Posterior cingulate gyrus (tissue), 11 donors: ENCODE measurements at places on chromosomes 16 and 17.

GRCh38 chr16:24939738-24940137, 75.4 kb downstream of the ARHGAP17 start:
- no peak for DNase-seq

GRCh38 chr17:76536511-76537287, 810 bp downstream of the CYGB start:
- peak; percentile 7 for DNase-seq

DNA sequence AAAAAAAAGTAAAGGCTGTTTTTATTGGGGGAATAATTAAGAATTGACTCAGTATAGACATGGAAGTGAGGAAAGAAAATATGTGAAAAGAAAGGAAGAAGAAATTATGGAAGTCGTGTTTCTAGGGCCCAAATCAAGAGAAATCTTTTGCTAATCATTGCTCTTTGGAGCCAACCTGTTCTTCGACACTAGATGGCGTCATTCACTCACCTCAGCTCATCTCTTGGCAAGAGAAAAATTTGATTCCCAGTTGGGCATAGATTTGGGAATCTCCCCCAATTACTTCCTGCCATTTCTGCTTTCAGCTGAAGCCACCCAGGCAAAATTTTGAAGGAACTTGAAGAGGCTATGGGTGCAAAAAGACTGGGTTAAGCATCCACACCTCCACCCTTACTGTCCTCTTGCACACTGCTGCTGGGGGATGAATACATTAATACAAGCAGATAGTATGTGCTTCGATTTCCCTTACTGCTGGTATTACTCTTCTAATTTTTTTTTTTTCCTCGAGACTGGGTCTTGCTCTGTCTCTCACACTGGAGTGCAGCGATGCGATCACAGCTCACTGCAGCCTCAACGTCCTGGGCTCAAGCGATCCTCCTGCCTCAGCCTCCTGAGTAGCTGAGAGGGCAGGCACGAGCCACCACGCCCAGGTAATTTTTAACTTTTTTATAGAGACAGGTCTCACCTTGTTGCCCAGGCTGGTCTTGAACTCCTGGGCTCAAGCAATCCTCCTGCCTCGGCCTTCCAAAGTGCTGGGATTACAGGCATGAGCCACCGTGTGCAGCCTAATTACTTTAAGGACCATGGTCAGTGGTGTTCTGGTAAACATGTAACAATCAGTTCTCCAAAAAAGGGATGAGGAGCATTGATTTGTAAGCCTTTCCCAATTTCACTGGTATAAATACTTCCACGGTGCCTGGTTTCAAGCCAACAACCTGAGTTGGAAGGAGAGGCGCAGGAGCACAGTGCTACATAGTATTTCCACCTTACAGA, 13.5 kb downstream of the PSMD7 start:
- DNase-seq, result no peak

DNA sequence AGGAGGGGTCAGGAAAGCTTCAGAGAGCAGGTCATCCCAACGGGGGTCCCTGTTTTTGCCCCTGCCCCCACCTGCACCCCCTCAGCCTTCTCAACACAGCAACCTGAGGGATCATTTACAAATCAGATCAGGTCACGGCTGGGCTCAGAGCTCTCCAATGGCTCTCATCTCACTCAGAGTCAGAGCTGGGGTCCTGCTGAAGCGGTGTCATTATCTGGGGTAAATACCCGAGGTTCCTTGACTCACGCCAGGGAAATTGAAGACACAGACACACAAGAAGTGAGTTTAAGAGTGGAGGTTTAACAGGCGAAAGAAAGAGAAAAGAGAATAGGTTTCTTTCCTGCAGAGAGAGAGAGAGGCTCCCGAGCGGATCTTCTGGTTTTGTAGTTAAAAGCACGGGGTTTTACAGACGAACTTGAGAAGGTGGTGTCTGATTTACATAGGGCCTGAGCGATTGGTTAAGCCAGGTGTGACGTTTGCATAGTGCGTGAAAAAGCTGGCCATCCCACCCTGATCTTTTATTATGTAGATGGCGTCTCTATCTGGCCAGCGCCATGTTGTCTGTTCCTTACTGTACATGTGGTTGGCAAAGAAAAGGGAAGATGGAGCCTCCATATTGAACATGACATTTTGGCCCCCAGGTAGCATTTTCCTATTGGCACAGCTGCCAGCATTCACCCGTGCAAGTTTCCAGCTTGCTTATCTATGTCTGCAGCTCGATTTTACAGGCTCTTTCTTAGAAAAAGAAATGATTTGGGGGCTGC, 51.4 kb downstream of the WSB1 start:
- peak; percentile 86 for DNase-seq

DNA sequence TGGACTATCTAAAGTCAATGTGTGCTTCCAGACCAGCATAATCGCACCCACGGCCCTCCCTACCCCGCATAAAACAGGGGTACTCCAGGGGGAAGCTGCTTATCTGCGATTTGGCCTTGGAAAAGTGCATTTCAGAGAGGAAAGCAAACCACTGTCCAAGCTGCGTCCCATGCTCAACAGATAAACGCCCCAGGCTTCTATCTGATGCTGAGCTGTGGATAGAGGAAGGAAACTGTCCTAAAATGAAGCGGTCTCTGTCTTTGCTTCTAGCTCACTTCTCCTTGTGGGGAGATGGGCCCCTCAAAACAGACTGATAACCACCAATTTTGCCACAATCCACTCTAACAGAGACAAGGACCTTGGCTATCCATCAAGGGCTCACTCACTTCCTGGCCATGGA, 160.5 kb upstream of the TNRC6C start:
- DNase-seq, result no peak

- no peak for DNase-seq
Measured at GRCh38 chr16:71542377-71542776, 16.2 kb downstream of the CHST4 start.

- DNase-seq, result no peak
Measured at GRCh38 chr16:81932668-81933067, 78.6 kb downstream of the SDR42E1 start.

DNA sequence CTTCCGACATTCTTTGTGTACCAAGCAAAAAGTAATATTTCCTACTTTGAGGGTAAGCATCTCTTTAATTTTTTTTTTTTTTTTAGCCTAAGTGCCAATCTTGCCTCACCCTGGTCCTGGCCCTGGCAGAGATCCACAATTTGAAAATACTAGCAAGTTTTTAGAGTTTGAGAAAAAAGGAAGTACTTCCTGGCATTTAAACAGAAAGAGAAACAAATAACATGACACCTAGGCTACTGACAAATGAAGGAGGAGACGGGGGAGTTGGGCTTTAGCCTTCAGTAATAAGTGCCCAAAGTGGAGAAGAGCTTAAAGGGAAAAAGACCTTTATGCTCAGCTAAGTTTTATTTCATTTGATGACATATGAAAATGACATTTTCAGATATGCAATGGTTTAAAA, 92.8 kb downstream of the HS3ST3A1 start:
- no peak for DNase-seq

DNA sequence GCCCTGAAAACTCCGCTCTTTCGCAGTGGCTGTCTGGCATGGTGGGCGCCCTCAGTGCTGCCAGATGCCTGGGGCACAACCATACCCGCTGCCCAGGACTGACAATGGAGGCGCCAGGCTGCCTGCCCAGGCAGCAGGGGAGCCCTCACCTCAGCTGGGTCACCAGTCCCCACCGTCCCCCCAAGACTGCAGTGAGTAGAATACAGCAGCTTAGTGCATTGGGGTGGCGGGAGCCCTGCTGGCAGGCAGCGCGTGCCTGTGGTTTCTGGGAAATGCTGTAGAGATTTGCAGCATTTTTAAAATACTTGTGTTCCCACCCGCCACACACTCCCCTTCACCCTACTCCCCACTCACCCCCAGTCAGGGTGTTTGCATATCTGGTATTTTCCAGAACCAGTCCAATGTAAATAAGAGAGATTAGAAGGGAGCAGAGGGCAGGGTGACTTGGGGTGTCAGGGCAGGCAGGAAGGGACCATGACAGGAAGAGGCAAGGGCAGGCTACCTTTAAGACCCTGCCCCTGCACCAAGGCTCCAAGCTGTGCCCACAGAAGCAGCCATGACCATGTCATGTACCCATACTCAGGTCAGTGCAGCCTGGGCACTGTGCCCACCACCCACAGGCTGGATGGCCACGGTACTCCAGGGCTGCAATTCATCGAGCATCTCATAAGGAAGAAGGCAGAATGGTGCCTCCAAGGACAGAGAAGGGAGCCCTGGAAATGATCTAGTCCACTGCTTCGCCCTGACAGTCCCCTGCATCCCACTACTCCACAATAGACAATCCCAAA, 21.5 kb downstream of the MYO18A start:
- DNase-seq, result no peak

DNA sequence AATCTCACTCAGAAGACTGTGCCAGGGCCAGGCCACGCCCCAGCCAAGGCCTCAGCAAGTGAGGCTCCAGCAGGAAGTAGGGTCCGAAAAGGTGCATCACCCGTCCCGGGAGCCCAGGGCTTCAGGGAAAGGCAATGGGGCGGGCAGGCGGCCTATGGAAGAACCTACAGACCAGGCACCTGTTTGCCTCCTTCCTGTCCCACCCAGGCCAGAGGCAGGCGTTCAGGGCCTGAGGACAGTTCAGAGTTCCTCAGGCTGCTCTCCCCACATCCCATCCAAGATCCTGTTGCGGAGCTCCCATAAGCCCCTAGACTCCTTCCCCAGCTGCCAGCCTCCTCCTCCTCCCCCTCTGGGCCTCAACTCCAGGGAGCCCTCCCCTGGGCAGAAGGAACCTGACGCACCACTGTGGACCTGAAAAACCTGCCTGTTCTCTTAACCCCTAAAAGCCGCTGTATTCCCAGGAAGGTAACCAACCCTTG, 2.3 kb downstream of the CLUH start:
- no peak for DNase-seq

DNA sequence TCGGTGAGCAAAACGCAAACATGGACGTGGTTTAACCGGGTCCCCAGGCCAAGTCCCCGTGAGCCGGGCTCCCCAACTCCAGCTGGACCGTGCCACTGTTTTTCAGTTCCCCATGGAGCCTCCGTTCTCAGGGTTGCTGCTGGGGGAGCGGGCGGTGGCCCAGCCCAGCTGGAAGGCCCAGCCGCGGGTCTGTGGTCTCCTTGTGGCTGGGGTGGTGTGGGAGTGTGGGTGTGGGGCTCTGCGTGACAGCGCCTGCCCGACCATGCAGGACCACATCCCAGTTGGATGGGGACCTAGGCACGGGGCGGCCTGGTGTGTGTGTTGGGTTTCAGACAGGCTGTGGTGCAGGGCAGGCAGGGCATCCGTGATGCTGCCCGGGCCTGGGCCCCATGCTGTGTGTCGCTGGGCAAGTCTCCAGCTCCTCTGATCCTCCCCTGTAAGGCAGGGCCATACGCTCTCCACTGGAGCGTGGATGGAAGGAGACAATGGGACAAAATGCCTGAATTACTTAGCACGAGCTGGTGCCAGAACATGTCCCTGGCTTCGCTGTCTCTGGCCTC, 40.3 kb downstream of the COX4I1 start:
- no peak for DNase-seq
